ENCODE measurements at places on chromosomes 1 and 21.

GRCh38 chr1:212118167-212118871 is 82.8 kb downstream of the DTL start:
- no peak for DNase-seq

DNA sequence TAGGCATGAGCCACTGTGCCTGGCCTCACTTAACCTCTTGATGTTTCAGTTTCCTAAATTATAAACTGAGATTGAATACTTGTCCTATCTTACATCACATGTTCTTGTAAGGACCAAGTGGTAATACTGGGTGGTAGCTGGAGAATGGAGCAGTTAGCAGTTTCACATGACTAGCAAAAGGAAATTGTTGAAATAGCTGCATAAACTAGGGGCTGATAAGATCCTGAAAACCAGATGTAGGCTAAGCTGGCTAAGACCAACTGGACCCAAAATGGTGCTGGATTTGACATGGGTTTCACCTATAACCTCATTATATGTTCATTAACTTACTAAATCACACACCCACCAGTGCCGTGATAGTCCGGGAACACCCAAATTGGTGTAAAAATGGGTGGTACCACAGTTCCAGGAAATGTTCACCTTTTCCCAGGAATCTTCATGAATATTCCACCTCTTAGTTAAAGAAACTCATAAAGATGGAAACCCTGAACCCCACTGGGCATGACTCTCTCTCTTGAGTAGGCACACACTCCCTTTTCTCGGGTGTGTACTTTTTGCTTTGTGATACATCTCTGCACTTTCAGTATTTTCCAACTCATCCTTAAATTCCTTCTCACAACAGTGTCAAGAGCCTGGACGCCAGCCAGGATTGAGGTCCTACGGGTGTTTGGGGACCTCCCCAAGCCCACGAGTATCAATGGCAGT is at the start of gene PAPPA2:
Gene PAPPA2, plus strand, starts transcription at position 502 of the 705 bp plus-strand sequence. CDS start 93,148 bp downstream, outside the sequence.
- no peak for DNase-seq

- no peak for DNase-seq
These were observed at the start of gene PLPP3 for GRCh38 chr1:56578963-56579875. PLPP3 (minus strand) TSS chr1:56579563; CDS start chr1:56579016, 547 bp downstream.

DNA sequence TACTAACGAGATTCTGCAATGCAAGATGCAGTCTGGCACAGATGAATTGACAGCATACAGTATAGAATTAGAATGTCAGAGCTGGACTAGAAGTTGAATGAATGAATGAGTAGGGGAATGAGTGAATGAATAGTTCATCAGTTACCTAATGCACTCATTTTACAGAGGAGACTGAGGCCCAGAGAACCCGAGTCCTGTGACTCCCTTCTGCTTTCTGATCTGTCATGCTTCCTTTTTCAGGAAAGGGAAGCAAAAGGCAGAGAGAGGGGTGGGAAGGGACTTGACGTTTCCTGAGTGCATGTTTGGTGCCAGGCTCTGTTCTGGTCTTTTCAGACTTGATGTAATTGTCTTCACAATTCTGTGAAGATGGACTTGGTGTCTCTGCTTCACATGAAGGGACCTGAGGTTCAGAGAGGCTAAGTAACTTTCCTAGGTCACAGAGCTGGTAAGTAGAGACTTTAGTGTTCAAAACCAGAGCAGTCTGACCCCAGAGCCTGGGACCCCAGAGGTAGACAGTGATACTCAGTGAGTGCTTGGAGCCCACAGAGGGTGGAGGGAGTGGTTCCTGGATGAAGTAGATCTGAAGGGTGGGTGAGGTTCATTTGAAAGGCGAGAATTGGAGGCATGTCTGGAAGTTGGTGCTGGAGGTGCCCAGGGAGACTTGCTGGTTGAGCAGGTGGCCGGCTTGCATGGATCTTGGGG is 8.0 kb upstream of the MEX3A start:
- DNase-seq: no peak
